NCI-H1694 treated with DMSO at 0.1 percent for 48 hours (cell line): ENCODE measurements at places on chromosomes 11 and 22.
A peak's percentile ranks its signal among the peaks of the same experiment; 100 is the strongest.

GRCh38 chr11:82796998-82797961, 63.6 kb upstream of the FAM181B start:
- DNase-seq, result no peak

- DNase-seq, result no peak
These were observed 974.0 kb downstream of the TBC1D22A start for GRCh38 chr22:47736186-47737034.

- no peak for DNase-seq
These were observed 560.8 kb downstream of the BRD1 start for GRCh38 chr22:49266561-49267519.

DNA sequence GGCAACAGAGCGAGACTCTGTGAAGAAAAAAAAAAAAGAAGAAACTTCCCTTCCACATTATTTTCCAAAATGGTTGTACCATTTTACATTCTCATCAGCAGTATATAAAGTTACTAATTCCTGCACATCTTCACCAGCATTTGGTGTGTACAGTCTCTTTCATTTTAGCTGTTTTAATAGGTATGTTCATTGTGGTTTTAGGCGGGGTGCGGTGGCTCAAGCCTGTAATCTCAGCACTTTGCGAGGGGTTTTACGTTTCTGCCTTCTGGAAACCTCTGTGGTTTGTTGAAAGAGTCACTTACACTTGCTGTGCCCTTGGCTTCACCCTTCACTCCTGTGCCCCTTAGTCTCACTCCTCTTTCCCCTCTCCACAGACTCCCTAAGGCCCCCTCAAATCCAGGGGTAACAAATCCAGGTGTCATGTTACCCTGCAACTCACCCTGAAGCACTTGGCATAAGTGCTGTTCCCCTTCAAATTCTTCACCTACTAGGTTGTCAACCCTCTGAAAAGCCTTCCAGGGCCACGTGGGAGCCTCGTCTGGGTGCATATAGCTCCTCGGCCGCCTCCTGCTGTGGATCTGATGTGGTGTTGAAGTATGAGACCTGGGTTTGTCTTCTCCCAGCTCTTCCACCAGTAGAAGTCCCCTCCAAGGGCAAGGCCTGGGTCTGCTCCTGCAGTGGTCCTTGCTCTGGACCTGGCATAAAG, 20.8 kb downstream of the TOB2 start:
- DNase-seq, result no peak

GRCh38 chr11:10899121-10899830, 41.4 kb upstream of the ZBED5 start:
- DNase-seq, result peak; percentile 45

GRCh38 chr22:37624876-37625275, 14.6 kb upstream of the SH3BP1 start:
- no peak for DNase-seq

- DNase-seq, result no peak
These were observed 6.6 kb downstream of the SMARCB1 start for GRCh38 chr22:23793326-23793725.

GRCh38 chr11:613369-613968, 2.3 kb downstream of the IRF7 start:
- DNase-seq, result no peak

DNA sequence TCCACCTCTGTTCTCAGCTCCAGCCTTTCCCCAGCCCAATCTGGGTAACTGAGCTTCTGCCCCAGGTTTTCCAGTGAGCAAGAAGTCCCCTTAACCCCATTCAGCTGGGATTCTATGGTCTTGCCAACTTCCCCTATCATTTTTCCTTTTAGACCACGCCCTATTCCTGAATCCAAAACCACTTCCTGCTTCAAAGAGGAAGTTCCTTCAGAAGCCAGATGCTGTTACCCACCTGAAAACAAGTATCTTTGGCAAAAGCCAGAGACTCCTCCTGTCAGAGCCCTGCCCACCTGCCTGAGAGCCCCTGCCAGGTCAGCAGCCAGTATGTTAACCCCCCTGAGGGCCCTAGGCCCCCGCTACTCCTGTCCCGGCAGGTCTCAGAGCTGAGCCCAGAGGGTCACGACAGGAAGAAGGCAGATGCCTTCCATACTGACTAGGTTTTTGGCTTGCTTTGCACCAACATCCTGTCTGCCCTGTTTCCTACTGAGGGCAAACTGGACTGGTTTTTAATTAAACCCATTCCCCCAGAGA, 20.3 kb upstream of the MICAL2 start:
- no peak for DNase-seq

- DNase-seq, result peak; percentile 44
These were observed 19.3 kb downstream of the GTPBP1 start for GRCh38 chr22:38724926-38725571.

DNA sequence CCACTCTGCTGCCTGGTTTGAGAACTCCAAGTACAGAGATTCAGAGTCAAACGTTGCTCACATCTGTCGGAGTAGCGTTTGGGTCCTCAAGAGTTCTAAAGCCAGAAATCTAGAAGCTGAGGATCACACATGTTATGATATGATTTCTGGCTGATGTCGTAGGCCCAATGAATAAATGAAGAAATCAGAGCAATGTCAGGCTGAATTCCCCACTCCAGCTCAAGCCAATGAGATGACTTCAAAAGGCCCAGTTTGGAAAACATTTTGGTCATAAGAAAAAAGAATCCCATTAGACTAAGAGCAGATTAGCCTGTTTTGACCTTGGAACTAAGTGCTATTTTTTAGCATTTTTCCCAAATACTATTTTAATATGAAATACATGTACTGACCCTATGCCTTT, 106.7 kb downstream of the ETS1 start:
- no peak for DNase-seq

DNA sequence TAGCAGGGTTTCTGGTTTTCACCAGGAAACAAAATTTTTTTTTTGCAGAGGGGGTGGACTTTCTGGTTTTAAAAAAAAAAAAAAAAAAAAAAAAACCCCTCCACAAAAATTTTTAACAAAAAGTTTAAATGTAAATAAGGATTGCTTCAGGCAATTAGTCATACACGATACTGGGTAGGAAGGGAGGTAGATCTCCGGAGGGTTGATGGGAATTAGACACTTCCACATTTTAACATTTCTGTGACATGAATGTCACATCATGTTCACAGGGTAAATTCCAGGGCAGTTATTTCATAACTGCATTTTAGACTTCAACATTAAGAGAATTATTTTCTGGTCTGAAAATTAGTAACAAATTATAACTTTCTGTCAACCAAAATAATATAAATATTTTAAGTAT, 15.9 kb downstream of the NUP98 start:
- DNase-seq, result no peak

DNA sequence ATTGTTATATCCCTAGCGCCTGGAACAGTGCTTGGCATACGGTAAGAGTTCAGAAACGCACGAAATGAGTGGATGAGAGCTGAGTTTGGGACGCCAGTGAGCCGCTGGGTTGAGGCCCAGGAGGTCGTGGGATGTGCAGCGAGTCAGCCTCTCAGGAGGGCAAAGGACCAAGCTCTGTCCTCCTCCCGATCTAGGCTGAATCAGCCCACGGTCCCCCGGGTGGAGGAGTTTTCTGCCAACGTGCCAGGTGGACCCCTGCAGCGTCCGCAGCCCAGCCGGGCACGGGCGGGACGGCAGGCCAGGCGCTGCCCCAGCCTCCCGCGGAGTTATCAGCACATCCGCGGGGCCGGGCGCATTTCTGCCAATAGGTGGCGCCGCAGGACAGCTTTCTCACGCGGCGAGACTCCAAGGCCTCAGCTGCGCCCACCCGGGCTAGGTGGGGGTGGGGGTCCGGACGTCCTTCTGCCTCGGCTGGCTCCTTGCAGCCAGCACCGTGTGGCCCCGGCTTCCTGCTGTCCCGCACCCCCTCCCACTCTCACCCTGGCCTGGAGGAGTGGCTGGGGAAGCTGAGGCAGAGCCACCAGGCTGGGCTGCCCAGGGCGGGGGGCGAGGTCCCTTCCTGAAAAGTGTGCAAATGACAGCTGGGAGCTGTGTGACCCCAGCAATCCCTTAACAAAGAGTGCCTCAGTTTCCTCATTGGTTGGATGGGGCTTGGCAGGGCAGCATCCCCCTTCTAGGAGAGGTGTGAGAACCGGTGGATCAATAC, 2.2 kb upstream of the RPS19BP1 start:
- DNase-seq, result peak; percentile 75

- DNase-seq, result no peak
These were observed 58.1 kb upstream of the PGR start for GRCh38 chr11:101187748-101188147.

- no peak for DNase-seq
These were observed 1785.4 kb downstream of the LRRC4C start for GRCh38 chr11:39674024-39674423.

GRCh38 chr11:17765356-17766072, 30.9 kb downstream of the KCNC1 start:
- no peak for DNase-seq

GRCh38 chr11:61610905-61611304, 30.0 kb upstream of the SYT7 start:
- no peak for DNase-seq

GRCh38 chr11:48073031-48073861, 92.9 kb downstream of the PTPRJ start:
- no peak for DNase-seq

- DNase-seq, result no peak
These were observed 8.8 kb upstream of the MED17 start for GRCh38 chr11:93775289-93775688.

- no peak for DNase-seq
These were observed 8.0 kb downstream of the SIK3 start for GRCh38 chr11:117090111-117090706.

DNA sequence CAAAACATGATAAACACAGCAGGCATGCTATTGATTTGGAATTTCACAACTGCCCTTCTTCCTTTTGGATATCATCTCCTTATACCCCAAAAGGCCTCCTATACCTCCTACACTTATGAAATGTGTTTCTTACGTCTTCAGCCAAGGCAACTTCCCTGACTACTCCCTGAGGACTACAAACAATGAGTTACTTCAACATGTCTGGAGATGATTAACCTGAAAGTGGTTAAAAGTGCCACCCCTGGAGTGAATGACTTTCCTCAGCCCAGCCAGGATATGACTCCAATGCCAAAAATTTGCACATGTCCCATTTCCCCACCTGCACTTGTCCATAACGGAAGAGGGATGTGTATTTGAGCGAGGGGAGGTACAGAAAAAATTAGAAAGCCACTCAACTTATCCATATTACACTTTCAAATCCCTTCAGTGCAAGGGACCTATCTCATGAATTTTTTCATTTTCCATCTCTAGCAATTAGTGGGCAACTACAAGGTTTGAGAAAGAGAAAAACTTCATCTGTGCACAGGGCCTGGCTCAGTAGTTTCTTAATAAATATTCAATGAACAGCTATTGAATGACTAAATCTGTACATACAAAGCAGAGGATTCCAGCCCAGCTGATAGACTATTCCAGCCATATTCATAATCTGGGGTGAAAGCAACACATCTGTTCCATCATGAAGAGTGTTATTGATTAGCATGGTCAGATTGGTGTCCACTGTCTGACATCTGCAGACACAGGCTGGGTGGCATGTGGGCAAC, 36.8 kb downstream of the KIRREL3 start:
- DNase-seq, result no peak

DNA sequence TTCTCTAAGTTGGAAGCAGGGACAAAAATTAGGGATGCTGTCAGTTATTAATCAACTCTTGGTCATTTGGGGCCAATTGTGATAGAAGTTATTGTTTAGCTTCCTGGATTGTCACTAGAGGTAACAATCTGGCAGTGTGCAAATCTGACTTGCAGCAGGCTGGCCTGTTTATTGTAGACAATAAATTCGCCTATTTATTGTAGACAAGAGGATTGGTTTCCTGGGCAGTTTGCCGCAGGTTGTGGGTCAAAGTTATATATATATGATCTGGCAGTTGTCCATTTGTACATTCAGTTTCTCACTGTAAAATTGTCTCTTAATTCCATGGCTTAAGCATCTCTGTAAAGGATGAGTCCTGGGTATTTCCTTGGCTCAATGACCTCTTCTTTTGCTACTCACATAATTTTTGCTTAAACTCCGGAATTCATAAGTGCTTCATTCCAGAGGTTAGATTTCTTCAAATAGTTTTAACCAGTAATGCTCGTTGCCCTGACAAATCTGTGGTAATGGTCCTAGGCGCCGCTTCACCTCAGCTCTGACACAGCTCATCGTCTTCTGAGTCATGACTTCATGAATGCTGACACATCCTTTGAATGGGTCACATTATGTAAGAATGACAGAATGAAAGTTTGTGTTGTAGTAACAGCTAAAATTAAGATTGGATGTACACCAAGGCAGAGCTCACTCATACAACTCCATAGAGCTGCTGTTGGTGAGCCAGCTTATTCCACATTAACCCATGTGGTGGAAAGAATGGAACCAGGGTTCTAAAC, 7.8 kb upstream of the MMP3 start:
- DNase-seq, result no peak

DNA sequence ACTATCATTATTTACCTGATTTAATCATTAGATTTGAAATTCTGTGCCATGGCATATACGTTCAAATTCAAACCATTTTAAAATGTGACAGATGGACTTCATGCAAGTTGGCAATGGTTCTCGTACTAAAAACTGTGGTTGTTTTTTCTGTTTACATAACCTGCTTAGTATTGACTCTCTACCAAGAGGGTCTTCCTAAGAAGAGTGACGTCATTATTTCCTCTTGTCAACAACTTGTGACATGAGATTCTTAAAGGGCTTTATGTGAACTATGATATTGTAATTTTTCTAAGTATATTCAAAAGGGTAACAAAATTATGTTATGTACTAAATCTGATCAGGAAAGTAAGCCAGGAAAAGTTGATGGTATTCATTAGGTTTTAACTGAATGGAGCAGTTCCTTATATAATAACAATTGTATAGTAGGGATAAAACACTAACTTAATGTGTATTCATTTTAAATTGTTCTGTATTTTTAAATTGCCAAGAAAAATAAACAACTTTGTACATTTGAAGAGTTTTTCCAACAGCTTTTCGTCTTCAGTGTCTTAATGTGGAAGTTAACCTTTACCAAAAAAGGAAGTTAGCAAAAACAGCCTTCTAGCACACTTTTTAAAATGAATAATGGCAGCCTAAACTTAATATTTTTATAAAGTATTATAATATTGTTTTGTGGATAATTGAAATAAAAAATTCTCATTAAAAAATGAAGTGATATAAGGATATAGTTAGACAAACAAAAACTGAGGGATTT, 87.0 kb downstream of the GRK3 start:
- DNase-seq, result peak; percentile 63

- no peak for DNase-seq
These were observed 12.3 kb downstream of the PRR33 start for GRCh38 chr11:1879342-1879940.

- DNase-seq, result no peak
These were observed 98.1 kb upstream of the GUCY1A2 start for GRCh38 chr11:107116358-107116757.

GRCh38 chr11:1036303-1036923, at the start of gene MUC6:
Gene MUC6 (minus strand): TSS chr11:1036718. CDS start chr11:1036655, 63 bp downstream.
- DNase-seq, result no peak
